ENCODE measurements at places on chromosomes 1 and 21.

DNA sequence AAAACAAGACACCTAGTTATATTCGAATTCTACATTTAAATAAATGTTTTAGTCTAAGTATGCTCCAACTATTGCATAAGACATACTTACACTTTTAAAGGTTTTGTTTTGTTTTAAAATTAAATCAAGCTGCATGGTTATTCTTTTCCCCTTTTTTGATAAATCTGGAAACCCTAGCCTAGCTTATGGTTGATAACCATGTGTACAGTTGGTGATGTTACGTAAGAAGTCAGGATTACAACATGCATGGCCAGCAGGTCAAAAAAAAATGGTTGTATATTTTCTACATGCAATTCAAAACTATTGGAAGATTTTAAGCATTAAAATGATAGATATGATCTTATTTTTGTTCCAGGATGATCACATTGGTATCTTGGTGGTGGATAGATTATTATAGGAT lies 1600.6 kb downstream of the PLA2G4A start:
- DNase-seq = no peak

GRCh38 chr21:27171707-27172106 lies 204.8 kb upstream of the ADAMTS5 start:
- DNase-seq = no peak

DNA sequence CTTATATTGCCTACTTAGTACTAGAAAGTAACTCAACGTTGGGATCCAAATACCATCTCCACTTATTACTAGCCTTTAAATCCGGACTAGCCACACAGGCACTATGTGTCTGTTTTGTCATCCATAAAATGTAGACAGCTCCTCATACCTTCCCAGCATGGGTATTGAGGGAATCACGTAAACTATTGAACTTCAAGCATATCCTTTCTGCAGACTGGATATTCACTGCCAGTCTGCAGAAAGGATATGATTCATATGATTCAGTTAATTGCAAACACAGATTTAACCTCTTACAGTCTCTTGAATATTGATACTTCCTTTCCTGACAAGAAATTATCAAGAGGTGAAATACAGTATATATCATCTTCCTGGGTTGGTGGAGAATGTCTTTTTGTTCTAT lies 186.0 kb downstream of the LEPR start:
- DNase-seq = no peak

DNA sequence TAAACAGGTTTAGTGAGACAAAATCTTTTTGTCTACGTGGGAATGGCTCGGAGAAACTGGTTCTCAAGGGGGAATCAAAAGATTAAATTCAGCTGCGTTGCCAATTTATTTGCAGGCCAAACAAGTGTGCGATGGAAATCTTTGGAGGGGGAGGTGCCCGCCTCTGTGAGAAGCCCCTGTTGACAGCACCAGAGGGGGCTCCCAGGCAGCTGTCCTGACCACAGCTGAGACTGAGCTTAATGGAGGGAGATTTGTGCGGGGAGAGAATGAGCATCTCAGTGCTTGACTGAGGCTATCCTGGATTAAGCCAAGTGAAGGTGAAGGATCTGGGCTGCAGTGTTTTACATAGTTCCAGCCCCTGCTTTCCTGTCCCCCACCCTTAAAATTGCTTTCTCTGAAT lies 169.7 kb downstream of the ATG4C start:
- DNase-seq = no peak

DNA sequence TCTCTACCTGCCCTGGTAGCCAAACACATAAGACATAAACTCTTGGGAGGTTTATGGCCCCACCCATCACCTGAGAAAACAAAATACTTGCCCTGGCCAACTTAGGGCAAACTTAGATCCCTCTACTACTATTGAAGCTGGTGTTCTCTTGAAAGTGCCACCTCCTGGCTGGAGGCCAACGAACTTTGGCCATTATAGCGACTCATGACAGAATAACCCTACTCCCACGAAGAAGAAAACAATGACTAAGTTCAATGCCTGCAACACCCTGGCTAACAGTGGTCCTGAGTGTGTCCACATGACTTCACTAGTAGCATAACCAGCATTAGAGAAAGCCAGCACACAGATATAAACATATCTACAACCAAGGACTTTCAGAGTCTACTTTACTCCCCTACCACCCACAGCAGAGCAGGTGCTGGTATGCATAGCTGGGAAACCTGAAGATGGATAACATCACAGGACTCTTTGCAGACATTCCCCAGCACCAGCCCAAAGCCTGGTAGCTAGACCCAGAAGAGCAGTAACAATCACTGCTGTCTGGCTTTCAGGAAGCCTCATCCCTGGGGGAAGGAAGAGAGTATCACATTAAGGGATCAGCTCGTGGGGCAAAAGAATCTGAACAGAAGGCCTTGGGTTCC lies 81.0 kb downstream of the SLC30A10 start:
- DNase-seq = no peak

DNA sequence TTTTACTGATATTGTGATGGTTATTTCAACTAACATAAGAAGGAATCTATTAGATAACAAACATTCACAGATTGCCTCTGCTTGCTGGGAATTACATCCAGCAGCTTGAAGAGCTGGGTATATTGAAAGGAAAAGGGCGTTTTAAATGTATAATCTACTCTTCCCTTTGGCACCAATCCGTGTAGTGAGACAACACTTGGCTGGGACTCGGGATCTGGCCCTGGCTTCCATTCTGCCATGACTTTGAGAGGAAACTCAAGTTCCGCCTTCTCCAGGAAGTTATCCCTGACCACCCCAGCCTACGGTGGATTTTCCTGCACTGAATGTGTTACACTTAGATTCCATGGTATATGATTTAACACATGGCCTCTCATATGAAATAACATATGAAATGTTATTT lies 86.9 kb upstream of the UBE2U start:
- no peak for DNase-seq

DNA sequence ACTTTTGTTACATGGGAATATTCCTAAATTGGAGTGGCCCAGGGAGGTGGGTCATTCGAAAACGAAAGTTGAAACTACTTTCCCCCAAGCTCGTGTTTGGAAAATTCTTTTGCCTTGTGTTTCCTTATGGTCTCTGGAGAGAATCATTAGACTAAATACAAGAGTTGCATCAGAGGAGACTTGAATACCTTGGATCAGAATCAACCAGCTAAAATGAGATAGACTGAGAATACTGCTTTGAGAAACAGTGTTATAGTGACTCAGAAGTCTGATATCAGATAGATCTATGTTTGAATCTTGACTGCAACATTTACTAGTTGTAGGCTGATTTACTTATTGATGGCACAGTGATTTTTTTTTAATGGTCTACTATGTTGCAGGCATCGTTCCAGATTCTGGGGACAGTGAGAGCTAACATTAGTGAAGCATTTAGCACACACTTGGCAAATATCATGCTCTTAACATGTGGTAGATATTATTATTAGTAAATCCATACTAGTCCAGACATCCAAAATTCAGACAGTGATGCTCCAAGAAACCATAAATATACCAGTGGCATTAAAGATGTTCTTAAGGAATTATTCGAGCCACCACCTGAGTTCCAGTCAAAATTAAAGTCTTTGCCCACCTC lies 12.9 kb upstream of the ACTN2 start:
- no peak for DNase-seq

DNA sequence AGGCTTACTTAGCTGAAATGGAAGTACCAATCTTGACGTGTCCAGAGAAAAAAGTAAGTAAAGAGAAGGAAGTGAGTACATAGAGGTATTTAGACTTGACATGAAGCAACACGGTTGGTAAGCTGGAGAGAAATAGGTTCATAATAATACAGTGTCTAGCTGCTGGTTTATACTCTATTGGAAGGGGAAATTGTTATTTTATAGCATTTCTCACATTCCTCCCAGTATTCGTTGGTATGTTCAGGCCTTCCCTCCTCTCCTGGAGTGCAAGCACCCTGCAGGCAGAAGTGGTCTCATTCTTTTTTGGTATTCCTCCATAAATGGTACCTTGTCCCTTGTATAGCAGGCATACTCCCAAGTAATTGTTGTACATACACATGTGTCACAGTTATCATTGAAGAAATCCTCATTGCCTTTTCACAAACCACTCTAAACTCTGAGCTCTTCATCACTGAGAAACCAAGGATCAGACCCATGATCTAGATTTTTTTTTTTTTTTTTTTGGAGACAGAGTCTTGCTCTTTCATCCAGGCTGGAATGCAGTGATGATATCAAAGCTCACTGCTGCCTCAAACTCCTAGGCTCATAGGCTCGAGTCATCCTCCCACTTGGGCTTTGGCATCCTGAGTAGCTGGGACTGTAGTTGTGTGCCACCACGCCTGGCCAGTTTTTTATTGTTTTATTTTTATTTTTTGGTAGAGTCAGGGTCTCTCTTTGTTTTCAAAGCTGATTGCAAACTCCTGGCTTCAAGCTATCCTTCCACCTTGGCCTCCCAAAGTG lies 9.8 kb upstream of the IPO9 start:
- no peak for DNase-seq

- no peak for DNase-seq
Observed at GRCh38 chr1:109609881-109610280, 9.5 kb downstream of the GNAT2 start.

- DNase-seq = no peak
Observed at GRCh38 chr1:32702599-32703478, at the start of gene SYNC. Gene SYNC, minus strand, starts transcription at chr1:32702770. Its CDS starts 110 bp downstream, at chr1:32702660.

DNA sequence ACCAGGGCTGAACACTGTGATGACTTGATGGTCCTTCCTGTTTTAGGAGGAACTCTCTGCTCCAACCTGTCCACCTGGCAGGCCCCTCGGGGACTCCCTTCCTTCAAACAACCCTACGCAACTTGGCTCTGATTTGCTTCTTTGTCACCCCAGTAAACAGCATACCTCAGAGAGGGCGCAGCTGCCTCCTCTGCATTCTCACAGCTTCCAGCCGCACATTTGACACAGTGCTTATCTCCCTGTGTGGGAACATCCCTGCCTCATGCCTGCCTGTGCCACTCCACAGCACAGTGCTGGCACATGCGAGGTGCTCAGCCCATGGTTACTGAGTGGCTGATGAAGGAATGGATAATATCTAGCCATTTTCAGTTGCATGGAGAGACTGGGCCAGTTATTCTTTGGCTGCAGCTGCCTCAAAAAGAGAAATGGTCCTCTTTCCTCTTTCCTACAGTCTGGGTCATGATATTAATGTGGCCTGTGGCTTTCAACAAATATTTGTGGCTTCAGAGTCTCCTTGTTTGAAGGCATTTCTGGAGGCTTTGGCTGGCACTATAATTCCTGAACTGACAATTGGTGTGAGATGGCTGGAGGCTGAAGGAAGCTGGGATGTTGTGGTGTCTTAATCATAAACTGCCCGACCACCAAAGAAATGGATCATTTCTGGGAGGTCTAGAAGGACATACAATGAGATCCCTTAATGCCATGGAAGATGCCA lies 77.9 kb downstream of the TENT5C start:
- DNase-seq = no peak

DNA sequence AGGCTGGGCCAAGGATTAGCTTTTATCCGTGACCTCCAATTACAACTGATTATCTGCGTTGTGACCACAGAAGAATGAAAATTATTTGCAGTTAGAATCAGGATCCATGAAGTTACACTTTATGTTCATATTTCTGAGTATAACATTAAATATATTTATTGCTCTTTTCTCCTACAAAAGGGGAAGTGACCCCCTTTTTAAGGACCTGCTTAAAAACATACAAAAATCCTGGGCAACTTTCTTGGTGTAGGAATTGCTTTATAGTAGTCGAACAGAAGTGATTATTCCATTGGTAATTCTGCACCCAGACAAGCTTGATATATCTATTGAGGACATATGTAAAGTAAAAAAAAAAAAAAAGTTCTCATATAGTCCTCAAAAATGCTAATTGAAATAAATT lies 208.7 kb downstream of the MRPL39 start:
- DNase-seq = no peak

GRCh38 chr1:102219463-102219862 lies 222.7 kb upstream of the OLFM3 start:
- no peak for DNase-seq

DNA sequence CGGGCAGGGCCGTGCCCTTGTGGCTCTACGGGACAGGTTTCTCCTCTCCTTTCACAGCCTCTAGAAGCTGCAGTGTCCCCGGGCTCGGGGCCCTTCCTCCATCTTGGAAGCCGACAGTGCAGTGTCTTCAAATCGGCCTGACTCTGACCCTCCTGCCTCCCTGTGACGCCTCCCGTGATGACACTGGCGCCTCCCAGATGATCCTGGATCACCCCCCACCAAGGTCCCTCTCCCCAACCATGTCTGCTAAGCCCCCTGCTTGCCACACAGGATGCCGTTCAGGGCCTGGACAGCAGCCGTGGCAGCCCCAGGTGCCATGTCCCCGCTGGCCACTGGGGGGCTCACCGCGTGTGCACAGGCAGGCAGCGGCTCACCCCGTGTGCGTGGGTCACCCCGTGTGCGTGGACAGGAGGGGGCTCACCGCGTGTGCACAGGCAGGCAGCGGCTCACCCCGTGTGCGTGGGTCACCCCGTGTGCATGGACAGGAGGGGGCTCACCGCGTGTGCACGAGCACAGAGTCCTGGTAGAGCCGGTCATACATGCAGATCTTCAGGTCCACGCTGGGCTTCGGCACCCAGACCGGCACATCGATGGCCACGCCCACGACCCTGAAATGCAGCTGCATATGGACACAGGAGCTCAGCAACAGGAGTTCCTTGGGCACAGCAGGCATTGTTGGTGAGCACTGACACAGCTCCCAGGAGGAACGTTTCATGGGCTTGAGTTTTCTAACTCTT lies 24.9 kb upstream of the TMEM52 start:
- peak; percentile 55 for DNase-seq

DNA sequence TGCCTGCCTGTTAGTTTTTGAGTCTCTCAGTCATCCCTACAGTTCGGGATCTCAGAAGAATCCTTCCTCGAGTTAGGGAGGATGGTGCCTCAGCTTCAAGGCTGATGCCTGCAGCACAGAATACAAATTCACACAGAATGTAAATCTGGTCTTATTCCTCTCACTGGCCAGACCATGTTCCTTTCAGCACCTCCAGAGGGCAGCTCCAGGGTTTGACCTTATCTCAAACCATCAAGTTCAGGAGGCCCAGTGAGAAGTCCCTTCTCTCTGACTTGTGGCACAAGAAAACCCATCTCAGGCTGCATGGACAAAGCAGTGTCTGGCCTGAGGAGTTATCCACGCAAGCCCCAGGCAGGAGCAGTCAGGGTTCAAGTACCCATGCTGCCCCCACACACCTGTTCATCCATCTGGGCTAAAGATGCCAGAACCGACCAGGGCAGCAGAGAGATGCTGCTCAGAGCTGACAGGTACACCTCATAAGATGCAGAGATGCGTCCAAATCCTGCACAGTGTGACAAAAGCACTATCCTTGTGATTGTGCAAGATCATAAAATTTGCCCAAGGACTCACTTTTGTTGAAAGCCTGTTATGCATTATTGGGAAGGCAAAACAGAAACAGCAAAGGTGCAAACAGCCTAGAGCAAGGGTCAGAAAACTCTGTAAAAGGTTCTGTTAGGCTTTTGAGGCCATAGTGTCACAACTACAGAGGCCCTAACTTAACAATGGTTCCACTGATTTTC lies 49.8 kb downstream of the BCAR3 start:
- DNase-seq = no peak

GRCh38 chr1:167717351-167717750 lies 4.4 kb upstream of the MPZL1 start:
- no peak for DNase-seq

- DNase-seq = no peak
Observed at GRCh38 chr1:9960706-9961562, 17.7 kb downstream of the NMNAT1 start.

GRCh38 chr1:232445361-232446106 lies 184.4 kb downstream of the SIPA1L2 start:
- no peak for DNase-seq
